Endodermal cell (in vitro differentiated cells): ENCODE measurements at places on chromosomes 12 and 14. TPM values are rescaled to one million over a fixed set of nuclear protein-coding genes. Genes with fewer than 3 reads are reported as not detected.

DNA sequence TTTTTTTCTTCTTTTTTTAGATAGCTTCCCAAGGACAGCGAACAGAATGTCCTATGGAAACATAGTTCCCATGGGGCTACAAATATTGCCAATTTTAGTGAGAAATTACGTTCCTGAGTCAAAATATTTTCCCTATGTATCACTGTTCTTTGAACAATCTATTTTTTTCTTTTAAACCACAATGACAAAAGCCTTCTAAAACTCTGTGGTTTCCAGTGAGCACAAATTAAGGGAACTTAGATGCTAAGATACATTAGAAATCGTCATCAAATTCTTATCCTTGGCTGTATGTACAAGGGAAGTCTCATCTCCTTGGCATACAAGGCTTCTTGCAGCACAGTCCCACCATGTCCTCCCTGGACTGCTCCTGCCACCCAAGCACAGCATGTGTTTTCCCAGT, 17.9 kb downstream of the CPM start:
- no peak for DNase-seq
- H3K36me3 ChIP-seq: no peaks in the 10 kb centered on the region
- H3K4me3 ChIP-seq: no peak overlapping the region
- no peak overlapping the region for H3K27ac ChIP-seq

The CYP46A1 gene
- 0.38 to 0.55 TPM (median 0.46 TPM) in 3 replicates for total RNA-seq

DNA sequence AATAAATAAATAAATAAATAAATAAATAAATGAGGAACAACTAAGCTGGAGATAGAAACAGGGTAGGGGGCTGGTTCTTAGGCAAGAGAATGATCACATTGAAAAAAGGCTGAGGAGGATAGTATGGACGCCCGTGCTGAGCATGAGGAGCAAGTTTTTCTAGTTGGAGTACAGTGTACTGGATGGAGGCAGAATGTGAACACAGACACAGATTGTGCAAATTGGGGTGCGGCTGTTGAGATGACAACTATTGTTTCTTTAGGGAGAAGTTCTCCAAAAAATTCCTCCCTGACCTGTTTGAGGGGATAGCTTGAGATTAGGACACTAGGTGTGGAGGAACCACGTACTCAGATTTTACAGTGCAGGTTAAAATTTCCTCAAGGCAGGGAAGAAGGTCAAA, 979 bp upstream of the BIN2 start:
- no peaks in the 10 kb centered on the region for H3K27me3 ChIP-seq
- H3K36me3 ChIP-seq: no peaks in the 10 kb centered on the region
- no peak overlapping the region for H3K27ac ChIP-seq
- H3K4me3 ChIP-seq: no peak overlapping the region
- DNase-seq: no peak

The TXNDC16 gene
- 11.5 TPM in 2 replicates for total RNA-seq

DNA sequence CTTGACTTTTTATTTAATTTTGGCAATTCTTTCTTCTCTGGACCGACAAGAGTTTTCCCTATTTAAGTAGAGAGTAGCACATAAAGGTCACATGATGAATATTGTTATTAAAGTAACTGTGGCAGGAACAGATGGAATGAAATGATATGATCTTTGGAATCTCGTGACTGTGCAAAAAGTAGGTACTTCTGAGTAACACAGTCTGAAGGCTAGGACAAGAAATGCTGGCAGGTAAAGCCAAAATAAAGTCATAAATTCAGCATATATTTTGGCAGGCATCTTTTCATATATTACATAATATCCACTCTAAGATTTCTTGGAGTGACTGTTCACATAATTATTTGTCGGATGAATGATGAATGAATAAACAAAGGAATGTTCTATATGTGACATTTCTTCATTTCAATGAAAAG, 121.4 kb downstream of the EFCAB11 start:
- no peaks in the 10 kb centered on the region for H3K36me3 ChIP-seq
- no peaks in the 10 kb centered on the region for H3K27me3 ChIP-seq
- no peak overlapping the region for H3K27ac ChIP-seq
- H3K4me1 ChIP-seq: peaks cover 11% of the 10 kb centered on the region
- H3K4me3 ChIP-seq: no peak overlapping the region

The RNU7-1 gene
- not detected in 3 replicates for total RNA-seq

The RHOJ gene
- not detected in 2 replicates for total RNA-seq

The SETD1B gene
- 16.5 to 31.0 TPM (median 30.7 TPM) in 3 replicates for total RNA-seq

The GARIN6 gene
- total RNA-seq: not detected in 3 replicates

The PTGER2 gene
- total RNA-seq: not detected in 2 replicates
